ENCODE measurements at places on chromosomes 11 and 22.

DNA sequence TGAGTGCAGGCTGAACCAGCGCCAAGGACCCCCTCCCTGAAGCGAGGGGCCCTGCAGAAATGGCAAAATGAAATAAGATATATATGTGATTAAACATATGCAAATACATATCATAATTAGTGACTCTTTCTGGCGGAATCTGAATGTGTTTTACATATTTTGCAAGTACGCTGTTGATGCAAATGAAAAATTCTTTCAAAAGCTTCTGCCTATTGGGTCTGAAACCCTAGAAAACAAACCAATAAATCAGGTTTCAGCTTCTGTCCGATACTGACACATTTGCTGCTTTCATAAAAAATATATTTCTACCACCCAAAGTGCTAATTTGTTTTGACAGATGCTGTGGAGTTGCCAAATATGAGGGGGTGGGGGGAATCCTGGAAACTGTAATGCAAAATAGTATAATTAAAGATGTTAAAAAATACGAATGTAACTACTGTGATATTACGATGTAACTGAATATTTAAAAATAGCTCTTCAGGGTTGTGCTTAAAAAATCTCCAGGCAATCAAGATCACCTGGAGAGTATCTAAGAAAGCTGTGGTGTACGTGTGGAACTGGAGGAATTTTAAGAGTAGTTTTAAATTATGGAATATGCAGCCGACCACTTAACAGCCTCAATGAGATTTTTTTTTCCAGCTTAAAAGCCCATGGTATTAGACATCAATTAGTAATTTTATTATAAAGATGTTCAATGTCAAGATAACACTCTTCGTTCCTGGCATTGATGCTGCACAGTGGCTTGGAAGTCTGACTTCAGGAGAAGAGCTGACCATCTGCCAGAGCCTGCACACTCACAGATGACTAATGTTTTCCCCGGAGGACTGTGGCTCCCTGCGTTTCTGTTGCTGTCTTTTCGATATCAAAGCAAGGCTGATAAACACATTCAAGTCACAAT is 122.2 kb upstream of the RCN1 start:
- no peak for DNase-seq

- no peak for DNase-seq
These were observed 11.3 kb downstream of the OSBP2 start for GRCh38 chr22:30705710-30706651.

DNA sequence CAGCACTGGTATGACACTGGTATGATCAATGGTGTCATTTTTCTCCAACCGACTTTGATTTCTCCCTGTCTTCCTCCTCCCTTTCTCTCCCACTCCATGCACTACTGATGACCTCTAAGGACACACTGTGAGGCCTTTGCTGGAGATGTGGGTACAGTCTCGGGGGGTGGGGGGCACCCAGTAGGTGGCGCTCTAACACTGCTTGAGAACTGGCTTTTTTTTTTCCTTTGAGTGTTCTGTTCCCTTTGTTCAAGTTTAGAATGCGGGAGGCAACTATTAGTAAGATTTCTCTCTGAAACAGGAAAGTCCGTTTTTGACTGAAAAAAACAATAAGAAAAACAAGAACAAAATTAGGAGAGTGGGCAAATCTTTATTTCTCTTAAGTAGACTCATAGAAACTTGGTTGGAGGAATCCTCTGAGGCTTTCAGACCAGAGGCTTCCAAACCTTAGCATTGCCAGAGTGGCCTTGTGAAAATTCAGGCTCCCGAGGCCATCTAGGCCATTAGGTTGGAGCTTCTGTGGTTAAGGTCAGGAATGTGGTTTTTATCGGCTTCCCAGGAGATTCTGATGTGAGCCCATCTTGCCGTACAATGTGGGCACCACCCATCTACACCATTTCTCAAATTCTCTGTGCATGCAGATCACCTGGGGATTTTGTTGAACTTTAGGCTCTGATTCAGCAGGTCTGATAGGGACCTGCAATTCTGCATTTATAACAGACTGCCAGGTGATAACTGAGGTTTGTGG is 43.2 kb downstream of the PANX1 start:
- DNase-seq: peak; percentile 54

GRCh38 chr11:126888115-126888712 is 112.4 kb downstream of the KIRREL3 start:
- no peak for DNase-seq

- DNase-seq: no peak
These were observed 217.6 kb downstream of the TTC28 start for GRCh38 chr22:28462041-28462440.

- no peak for DNase-seq
These were observed 1.1 kb upstream of the CAVIN3 start for GRCh38 chr11:6321356-6321755.

DNA sequence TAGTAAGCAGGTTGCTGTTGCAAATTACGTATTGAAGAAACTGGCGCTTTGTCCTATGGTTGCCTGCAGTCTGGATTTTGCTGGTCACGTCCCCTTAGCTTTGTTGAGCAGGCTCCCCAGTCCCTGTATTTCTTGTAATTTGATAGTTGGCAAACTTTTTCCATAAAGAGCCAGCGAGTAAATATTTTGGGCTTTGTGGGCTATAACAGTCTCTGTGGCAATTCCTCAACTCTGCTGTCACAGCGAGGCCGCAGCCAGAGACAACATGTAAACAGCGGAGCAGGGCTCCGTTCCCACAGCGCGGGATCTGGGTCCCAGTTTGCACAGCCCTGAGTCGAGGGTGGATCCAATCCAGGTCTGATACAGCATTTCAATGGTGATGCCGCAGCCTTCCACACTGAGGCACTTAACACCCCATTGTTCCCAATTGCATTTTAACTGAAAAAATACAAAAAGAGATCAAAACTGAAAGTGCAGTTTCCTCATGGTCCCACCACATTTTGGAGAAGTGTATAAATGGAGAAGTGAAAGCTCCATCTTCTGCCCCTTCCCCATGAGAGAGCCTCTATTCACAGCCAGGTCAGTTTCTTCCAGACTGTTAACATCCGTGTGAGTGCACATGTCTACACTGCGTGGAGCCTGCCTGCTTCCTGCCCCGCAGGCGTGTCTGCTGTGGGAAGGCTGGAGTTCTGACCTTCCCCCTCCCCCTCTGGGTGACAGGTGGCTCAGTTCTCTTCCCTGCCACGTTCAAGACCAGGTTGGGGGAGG is 89.1 kb downstream of the RPS6KA4 start:
- DNase-seq: peak; percentile 92

DNA sequence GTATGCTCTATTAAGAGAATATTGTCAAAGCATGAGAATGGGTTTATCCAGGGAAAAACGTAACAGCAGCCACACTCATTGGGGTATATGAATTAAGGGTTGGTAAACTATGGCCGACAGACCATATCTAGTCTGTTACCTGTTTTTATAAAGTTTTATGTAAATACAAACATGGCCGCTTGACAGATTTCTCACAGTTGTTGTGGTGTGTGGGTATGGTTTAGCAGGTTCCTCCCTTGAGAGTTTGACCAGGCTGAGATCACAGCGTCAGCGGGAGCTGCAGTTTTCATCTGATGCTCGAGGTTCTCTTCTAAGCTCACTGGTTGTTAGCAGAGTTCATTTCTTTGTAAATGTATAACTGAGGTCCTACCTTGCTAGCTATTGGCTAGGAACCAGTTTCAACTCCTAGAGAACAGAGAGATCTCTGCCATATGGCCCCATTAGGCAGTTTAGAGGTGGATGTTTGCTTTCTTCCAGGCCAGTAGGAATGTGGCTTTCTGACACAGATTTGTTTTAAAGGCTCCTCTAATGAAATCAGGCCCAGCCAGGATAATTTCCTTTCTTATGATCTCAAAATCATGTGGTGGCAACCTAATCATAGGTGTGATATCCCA is 45.5 kb upstream of the GRIK4 start:
- DNase-seq: no peak
